ENCODE measurements at places on chromosomes 2 and 18.

- DNase-seq, result no peak
Measured at GRCh38 chr2:127606625-127607398, 39.1 kb upstream of the GPR17 start.

- no peak for DNase-seq
Measured at GRCh38 chr2:177021706-177022343, 190.8 kb upstream of the HNRNPA3 start.

- no peak for DNase-seq
Measured at GRCh38 chr2:8860239-8860638, 22.8 kb upstream of the KIDINS220 start.

DNA sequence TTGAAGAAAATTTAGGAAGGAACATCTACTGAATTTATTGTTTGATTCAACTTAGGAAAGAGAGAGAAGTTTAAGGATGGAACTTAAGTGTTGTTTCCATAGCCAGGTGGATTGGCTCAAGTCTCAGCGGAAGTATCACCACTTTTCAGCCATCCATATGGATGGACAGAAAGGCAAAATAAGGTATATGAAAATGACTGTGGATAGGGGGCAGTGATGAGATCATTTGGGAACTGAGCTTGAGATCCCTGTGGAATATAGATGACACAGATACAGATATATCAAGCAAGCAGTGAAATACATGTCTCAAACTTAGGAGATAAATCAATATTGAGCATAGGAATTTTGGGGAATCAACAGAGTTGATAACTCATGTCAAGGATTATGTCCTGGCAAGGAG lies 1462.7 kb upstream of the NXPH2 start:
- DNase-seq, result no peak

- DNase-seq, result peak; percentile 15
Measured at GRCh38 chr2:170651624-170652325, 63.4 kb upstream of the SP5 start.

GRCh38 chr2:152063325-152063924 lies 35.4 kb downstream of the CACNB4 start:
- DNase-seq, result no peak

DNA sequence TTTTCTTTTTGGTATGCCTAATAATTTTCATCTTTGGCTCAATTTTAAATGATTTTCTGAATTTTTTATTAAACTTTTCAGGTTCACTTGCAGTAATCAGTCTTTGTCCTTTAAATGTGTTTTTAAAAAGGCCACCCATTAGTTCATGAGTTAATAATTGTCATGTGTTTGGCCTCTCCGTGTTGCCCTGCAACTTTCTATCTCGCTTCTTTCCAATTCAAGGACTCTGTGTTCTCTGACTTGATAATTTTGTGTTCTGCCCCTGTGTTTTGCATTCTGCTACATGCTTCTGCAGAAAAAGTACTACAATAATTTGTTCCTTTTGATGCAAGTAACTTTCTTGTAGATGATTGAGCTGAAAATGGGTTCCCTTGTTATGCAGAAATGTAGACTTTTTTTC lies 921.4 kb upstream of the LRATD1 start:
- no peak for DNase-seq

DNA sequence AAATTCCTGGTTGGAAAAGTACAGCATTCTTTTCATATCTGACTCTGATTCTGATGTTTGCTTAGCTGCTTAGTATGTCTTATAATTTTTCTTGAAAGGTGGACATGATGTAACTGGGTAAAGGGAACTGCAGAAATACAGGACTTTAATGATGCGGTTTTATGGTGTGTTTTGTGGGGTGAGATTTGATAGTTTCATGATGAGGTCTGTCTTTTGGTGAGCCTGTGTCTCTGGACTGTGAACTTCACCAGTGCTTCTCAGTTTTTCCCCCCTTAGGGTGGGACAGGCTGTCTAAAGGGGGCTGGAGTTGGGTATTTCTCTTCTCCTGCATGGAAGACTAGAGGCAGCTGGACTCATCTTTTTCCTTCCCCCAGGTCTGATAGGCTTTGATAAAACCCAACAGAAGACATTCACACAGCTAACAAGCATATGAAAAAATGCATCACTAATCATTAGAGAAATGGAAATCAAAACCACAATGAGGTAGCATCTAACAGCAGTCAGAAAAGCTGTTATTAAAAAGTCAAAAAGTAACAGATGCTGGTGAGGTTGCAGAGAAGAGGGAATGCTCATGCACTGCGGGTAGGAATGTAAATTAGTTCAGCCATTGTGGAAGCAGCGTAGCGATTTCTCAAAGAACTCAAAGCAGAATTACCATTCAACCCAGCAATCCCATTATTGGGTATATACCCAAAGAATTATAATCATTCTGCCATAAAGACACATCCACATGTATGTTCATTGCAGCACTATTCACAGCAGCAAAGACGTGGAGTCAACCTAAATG lies 77.6 kb downstream of the EPC2 start:
- DNase-seq, result no peak

GRCh38 chr2:32614084-32614483 lies 13.8 kb upstream of the TTC27 start:
- DNase-seq, result no peak

- no peak for DNase-seq
Measured at GRCh38 chr2:188695953-188696352, 278.2 kb upstream of the COL3A1 start.

- no peak for DNase-seq
Measured at GRCh38 chr2:23246992-23247683, 137.8 kb upstream of the KLHL29 start.

DNA sequence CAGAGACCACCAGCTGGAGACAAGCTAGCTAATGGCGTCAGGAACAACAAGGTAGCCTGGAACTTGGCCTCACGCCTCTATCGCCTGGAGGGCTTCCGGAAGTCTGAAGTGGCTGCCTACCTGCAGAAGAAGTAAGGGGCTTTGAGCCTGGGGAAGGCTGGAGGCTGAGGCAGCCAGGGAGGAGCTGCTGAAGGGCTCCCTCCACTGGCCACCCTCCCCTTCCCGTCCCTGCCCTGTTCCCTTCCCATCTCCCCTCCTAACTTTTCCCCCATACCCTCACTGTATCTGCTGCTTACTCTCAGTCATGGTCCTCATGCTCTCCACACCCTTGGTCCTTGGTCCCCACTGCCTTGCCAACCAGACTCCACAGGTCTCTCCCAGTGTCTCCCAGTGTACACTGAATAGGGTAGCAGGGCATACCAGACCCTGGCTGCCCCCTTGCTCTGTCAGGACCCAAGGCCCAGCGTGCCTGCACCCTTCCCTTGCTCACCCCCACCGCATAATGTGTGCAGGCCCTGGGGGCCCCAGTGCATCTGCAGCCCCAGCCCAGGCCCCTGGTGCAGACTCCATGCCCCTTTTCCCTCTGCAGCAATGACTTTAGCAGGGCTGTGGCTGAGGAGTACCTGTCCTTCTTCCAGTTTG lies 18.8 kb downstream of the PSD4 start:
- no peak for DNase-seq

GRCh38 chr2:54546518-54546917 lies 90.4 kb downstream of the SPTBN1 start:
- DNase-seq, result no peak

DNA sequence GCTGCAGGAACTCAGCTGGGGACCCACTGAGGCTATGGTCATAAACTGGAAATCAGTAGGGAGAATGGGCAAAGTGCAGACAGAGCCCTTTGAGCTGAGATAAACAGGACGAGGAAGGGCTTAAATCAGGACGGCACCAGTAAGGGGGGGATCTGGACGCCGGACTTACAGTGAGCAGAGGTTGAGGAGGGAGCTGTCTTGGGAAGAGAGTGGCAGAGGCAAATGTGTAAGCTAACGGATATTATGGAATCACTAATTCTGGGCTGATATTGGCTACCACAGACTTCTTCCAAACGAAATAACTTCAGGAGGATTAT lies 539 bp downstream of the CYP27A1 start:
- no peak for DNase-seq

GRCh38 chr2:1350111-1350510 lies 63.2 kb upstream of the TPO start:
- DNase-seq, result no peak

GRCh38 chr18:50819027-50819727 lies 639 bp downstream of the MRO start:
- no peak for DNase-seq

DNA sequence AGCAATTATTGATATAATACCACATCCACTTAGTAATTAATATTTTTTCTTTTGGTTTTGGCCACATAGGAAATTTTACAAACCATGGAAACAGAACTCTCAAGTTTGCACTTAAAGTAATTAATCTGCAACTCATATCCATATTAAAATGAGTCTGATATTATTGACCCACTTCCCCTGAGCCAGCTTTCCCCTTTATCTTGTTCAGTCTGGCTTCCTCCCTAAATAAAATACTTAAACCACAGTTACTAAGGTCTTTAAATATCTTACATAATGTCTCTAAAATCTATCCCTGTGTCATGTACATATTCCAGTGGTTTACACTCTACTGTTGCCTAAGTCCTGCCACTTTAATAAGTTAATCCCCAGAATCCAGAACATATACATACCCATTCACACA lies 564.9 kb upstream of the FSHR start:
- no peak for DNase-seq

DNA sequence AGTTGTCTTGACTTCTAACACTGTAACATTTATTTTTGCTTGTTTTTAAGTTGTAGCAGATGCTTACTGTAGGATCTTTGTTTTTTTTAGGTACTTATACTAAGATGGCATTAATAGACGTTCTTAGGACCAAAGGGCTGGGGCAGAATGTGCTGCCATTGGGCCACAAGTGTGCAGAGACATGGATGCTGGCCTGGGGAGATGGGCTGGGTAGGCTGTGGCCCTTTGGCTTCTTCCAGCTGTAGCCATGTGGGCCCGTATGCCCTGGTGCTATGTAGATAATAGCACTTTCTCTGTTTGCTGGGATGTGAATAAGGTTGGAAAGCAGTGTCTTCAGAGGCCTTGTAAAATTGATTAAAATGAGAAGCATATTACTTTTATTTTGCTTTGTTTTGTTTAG lies 18.8 kb downstream of the RAB31 start:
- no peak for DNase-seq

DNA sequence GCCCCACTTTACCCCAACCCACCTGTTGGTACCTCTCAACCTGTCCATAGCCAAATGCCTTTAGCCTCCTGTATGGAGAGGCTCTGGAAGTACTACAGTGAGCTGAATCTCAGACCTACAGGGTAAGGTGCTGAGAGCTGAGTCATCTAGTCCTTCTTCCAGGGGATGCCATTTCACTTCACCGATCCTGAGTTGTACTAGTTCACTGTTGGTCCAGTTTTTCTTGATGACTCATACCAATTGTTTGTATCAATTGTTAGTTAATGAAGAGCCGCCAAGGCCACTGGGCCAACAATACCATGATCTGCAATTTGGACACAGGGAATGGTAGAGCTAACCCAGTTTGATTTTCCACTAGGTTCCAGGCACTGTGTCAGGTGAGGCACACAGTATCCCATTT lies 257.0 kb downstream of the CLIP4 start:
- no peak for DNase-seq

DNA sequence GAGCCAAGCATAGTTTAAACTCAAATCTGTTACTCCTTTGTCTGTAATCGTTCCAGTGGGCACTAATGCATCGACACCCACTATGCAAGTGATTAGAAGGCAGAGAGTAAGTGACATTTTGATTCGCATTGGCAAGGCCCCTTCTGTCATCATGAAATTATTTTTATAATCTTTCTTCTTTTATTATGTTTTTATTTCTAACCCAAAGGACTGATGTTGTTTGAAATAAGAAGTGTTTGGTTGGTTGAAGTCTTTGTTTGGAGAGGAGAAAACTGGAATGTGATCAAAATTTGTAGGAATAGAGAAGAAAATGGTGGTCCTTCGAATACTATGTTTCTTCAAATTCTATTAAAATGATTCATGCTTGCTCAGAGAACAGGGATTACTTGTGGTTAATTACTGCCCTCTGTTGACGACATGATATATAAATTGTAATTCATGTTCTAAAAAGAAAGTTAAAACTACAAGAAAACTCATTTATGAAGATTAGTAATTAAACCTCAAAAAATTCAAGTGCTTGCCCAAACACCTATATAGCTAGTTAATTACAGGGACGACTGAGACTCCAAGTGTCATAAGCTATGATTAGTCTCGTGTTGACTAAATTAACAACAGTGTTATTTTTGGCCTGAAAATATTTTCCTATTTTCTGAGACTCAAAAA lies 26.4 kb upstream of the TFPI start:
- no peak for DNase-seq

DNA sequence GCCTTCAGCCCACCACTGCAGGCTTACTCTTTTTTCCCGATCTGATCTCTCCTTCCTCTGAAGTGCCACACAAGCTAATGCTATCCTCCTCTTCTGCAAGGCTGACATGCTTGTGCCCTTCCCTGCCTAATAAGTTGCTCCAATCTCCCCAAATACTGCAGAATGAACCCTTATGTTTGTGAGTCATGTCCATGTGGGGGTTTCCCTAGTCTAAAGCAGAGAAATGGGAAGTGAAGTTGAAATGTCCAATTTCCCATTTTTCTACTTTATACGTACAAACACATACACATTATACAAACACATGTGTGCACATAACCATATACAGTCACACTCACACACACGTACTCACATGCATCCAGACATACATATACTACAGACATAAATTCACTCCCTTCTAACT lies 288.1 kb upstream of the CELF4 start:
- no peak for DNase-seq

DNA sequence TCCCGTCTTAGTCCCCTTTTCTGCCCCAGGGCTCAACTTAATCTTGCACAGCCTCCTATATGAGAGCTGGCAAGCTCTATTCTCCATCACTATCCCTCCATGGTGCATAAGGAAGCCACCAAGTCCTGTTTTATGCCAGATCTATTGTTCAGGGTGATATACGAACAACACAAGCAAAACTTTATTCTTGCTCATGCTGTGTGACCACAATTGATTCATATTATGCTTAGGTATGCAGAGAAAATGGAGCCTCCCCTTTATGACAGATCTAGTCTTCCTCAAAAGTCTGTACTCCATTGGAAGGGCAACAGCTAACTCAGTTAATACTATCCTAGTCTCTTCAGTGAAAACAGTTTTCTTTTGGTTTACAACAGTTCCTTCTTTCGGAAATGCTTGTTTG lies 94.0 kb upstream of the STON1 start:
- no peak for DNase-seq

- DNase-seq, result no peak
Measured at GRCh38 chr18:23743733-23744333, 54.6 kb downstream of the LAMA3 start.

- DNase-seq, result no peak
Measured at GRCh38 chr2:144925886-144926285, 406.0 kb upstream of the ZEB2 start.

DNA sequence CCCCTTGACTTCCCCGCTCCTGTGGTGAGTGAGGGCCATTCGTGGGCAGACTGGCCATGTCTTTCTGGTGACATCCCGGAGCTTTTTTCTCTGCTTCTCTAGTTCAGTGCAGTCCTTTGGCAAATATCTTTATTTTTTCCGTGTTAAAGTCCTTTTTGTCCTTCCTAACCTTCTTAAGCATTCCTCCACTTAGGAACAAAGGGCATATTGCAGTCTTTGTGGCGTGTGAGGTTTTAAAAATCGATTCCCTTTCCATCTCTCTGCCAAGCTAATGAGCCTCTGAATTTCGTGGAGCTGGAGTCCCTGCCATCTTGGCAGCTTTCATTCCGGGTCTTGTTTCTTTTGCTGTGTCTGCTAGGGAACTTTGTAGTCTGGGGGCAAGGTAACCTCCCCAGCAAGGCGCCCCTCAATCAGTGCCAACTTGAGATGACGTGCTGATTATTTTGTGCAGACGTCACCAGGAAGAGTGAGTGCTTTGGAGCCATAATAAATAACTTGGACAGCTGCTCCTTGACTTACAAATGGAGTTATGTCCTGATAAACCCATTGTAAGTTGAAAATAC lies 5.1 kb downstream of the CNNM3 start:
- no peak for DNase-seq

- DNase-seq, result no peak
Measured at GRCh38 chr2:12035956-12036639, 289.7 kb downstream of the LPIN1 start.

All from stimulated activated CD4-positive, alpha-beta T cell treated with anti-CD3 and anti-CD28 coated beads, TNF-alpha, amount 100 ng/mL, for 4 hours (primary cell).